ENCODE measurements at places on chromosomes 12 and 14.

DNA sequence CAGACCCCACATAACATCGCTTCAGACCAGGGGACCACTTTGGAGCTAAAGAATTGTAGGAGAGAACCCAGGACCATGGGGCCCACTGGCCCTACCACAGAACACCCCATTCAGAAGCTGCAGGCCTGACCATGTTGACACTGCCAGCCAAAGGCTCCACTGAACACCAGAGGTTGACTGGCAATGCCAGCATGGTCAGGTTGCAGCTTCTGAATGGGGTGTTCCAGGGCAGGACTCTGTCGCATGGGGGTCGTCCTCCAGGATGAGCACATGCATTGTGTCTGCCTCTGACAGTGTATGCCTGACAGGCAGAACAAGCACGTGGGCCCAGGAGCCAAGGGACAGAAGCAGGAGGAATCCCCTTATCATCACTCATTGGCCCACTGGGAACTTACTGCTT, 34.1 kb downstream of the DIO3 start:
- no peak for DNase-seq

GRCh38 chr12:52228931-52229330, 4.1 kb upstream of the KRT7 start:
- no peak for DNase-seq

DNA sequence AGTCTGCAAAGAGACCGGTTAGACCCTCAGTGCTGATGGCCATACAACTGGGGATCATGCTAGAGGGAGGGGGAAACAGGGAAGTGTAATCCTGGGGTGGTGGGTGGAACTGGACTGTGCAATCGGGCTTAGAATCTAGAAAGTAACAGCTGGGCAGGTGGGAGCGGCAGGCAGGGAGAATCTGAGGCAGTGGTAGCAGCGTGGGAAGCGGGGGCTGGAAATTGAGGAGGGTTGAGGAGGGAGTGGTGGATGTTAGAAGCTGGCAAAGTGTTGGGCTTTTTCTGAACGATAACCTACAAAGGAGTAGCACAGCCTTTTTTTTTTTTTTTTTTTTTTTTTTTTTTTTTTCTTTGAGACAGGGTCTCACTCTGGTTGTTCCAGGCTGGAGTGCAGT, 3.1 kb upstream of the IGFBP6 start:
- no peak for DNase-seq

DNA sequence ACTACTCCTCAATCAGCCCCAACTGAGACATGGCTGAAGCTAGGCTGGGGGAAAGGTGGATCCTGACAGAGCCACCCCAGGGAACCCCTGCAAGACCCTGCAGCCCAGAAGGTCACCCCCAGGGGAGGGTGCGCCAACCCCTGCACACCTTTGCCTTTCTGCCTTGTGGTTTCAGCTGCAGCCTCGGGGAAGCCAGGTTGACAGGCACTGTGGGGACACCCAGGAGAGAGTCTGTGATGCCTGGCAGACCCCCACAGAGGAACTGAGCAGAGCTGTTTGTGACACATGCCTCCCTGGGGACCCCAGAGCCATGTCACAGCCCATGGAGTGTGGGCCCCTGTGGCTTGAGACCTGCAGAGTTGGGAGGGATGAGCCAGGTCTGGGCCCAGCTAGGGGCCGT, 11.8 kb upstream of the HHIPL1 start:
- no peak for DNase-seq

- DNase-seq: no peak
These were observed 129.1 kb downstream of the PTPRB start for GRCh38 chr12:70508178-70508577.

DNA sequence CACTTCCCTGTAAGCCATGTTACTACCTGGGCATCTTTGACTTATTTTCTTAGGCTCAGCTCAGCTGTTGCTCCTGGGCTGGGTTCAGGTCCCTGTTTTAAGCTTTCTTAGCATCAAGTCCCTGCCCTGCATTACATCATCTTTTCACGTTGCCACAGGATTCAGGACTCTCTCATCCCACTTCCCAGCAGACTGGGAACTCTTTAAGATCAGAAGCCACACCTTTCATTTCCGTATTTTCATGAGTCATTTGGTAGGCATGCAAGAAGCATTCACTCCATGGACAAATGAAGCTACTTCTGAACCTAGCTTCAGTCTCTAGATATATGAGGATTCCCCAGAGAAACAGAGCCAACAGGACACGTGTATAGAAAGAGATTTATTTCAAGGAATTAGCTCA, 726.8 kb downstream of the VRK1 start:
- no peak for DNase-seq

- DNase-seq: no peak
These were observed 280.0 kb downstream of the RAD51B start for GRCh38 chr14:68099495-68100045.

- DNase-seq: no peak
These were observed 83.9 kb upstream of the FERMT2 start for GRCh38 chr14:53034688-53035230.

DNA sequence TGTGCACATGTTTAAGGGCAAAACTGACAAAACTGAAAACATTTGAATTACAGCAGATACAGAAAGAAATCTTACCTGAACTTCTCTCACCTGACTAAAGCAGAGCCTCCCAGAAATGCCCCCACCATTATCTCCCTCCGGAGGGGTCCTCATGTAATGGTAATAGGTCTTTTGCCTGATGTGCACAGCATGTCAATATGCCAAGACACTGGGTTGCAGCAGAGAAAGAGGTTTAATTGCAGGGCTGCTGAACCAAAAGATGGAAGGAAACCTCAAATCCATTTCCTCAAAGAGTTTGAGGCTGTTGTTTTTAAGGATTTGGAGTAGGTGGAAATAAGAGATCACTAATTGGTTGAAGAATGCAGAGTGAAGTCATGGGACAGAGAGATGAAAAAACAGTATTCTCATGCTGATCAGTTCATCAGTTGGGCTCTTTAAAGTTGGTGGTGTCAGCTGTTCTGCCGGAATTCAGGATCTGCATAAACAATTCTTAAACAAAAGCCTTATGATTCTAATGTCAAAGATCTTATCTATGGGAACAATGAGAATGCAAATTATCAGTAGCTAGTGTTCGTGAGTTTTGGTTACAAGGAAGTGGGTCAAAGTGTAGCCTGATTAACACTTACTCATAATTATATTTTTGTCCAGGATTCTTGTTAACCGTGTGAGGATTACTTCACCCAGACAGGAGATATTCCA, 18.2 kb downstream of the ANG start:
- no peak for DNase-seq

DNA sequence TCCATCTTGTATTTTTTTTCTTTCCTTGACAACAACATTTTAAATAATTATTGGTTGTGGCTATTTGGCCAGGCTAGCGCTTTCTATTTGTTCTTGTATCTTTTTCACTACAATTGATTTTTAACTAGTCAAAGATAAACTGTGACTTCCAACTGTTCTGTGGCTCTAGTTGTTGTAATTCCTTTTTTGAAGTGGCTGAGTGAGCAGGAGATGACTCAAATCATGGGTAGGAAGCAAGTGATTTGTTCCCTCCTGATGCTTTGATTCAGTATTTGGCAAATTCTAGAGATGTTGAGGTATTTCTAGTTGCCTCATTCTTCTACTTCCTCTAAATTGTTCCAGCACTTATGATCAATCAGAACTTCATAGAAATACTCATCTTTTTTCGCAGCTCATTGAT, 633.5 kb downstream of the RERGL start:
- no peak for DNase-seq

- DNase-seq: no peak
These were observed 64.6 kb downstream of the VRK1 start for GRCh38 chr14:96861568-96862310.

DNA sequence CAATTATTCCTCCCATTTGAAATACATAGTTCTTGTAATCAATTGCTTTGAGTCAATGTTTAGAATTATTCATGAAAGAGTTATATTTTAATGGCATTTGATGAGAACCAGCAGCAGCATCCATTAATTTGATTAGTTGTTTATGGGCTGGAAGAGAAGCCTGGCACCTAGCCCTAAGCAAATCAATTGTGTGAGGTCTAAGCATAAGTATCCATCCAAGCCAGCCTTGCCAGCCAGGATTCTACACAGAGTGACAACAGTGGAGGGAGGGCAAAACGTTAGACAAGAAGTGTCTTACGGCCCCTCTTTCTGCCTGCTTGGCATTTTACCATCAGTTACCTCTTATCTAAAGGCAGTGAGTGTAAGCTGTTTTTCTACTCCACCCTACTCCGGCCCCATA, 478.5 kb downstream of the NELL2 start:
- DNase-seq: no peak

GRCh38 chr12:1830981-1831963, 10.9 kb downstream of the LRTM2 start:
- DNase-seq: no peak

DNA sequence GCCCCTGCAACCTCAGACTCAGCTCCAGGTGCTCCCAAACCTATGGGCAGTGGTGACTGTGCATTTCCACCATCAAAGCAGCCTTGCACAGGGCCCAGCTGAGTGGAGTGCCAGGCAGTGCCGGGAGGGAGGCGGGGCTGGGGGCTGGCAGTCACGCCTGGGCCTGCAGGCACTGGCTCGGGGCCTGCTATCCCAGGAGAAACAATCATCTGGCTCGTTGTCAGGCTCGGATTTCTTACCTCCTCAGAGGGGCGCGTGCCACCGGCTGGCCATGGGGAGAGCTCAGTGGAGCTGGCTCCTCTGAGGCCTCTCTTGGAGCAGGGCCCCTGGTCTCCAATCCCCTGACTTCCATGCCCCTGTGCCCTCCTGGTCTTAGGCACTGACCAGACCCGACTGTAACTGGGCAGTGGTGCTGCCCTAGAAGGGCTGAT, 20.2 kb upstream of the PPP1R13B start:
- no peak for DNase-seq

GRCh38 chr12:40039598-40039997, 66.3 kb downstream of the SLC2A13 start:
- no peak for DNase-seq

- DNase-seq: no peak
These were observed 40.7 kb downstream of the TPCN1 start for GRCh38 chr12:113261847-113262470.

- DNase-seq: no peak
These were observed 19.4 kb downstream of the RALGAPA1 start for GRCh38 chr14:35789651-35790050.

DNA sequence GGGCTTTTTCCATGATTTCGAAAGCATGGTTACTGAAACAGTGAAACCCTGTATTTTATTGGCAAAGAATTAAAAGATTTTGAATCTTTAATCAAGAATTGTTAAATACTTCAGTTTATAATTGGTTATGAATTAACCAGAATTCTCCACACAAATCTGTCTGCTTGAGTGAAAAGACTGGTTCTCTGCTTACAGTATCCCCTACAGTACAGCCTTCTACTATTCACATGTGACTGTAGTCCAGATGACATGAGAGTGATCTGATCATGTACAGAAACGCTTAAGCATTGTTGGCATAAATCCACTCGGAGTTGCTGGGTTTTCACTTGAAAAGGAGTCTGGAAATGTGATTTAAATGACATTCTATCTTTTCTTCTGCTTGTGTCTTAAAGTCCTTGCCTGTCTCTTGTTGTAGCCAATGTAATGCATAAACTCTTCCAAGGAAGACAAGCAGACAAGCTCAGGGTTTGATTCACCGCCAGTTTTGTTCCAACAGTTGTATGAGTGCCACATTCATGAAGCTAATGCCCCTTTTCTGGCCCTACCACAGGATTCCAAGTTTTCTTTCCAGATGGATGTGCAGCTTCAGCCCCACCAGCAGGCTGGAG, 222.0 kb upstream of the LRIG3 start:
- no peak for DNase-seq

DNA sequence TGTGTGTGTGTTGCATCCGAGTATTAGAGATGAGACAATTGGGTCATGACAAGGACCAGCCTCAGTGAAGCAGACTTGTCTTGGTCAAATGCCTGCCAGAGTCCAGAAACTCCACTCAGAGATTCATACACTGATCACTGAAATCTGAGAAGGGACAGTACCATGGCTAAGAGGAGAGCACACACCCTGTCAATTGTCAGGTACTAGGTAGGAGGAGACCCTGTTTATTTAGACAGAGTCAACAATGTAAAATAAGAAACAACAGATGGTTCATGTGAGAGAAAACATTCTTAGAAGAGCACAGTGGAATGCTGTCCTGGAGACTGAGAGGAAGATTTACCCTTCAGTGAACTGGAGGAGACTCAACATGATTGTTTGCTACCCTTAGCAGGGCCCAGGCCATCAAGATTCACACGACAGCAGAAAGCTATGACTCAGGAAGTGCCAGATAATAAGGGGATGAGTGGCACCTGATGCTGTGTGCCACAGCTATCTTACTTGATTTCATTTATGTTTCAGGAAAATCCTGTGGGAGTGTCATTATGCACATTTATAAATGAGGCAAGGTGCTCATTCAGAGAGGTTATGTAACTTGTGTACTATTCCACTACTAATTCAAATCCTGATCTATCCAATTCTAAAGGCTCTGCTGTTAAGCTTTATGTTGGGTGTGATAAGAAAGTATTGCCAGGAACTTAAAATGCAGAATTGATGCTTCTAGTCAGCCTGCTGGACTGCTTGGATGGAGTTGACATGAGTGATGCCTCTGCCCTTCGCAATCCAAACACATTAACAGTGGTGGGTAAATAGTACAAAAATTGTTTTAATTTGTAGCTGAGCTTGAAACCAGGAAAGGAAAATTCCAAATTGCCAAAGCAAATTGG, 136.6 kb upstream of the NEDD1 start:
- no peak for DNase-seq

DNA sequence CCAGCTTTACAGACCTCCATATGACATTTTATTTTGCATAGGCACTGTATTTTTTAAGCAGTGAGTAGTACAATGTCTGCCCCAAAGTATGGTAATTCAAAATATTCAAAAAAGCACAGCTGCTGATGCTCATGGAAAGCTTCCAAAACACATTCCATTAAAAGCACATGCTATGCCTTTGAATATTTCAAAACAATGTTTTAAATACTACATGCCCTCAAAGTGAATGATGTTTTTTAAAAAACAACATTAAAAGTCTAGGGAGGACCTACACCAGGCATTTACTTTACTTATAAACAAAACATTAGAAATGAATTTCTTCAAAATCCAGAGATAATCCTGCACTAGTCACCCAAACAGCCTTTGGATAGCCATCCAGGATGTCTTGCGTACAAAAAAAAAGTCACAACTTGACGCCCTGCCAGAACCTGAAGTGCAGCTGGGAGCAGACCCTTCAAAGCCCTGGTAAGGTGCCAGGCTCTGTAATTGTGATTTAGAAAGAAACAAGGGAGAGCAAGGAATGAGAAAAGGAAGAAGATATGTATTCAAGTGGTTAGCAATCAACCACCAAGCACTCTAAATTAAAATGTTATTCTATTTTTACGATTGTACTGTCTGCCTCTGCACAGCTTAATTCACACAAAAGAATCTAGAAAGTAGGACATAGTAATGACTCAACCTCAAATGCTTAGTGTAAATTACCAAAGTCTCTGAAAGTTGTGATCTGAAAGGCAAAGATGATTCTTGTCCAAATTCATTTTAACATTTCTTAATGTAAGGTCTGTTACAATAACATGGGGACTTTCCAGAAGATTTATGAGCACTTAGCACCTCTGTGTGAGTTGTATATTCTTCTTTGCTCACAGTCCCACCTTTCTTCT, 31.9 kb downstream of the CEP83 start:
- DNase-seq: no peak

GRCh38 chr12:52175371-52176350, 16.2 kb downstream of the KRT80 start:
- DNase-seq: no peak
